CD4-positive, alpha-beta T cell treated with Interleukin-4 for 4 hours (primary cell): ENCODE measurements at places on chromosomes 12 and 14.

DNA sequence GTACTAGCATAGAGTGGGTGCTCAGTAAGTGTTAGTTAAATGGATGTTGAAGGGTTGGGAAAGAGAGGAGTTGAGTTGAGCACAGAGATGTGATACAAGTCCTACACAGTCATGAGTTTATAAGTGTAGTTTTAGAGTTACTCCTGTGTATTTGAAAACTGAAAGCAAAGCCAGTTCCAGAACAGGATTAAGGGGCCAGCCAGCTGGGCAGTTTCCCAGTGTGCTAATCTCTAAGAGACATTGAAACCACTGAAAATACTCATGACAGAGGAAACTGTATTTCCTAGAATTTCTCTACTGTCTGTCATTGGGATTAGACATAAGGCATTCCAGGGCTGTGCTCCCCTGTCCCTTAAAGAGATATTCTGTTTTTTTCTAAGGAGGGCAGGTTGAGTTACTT lies 101.0 kb downstream of the DERA start:
- DNase-seq, result no peak

- no peak for DNase-seq
Measured at GRCh38 chr14:65696801-65697200, 284.3 kb downstream of the FUT8 start.

DNA sequence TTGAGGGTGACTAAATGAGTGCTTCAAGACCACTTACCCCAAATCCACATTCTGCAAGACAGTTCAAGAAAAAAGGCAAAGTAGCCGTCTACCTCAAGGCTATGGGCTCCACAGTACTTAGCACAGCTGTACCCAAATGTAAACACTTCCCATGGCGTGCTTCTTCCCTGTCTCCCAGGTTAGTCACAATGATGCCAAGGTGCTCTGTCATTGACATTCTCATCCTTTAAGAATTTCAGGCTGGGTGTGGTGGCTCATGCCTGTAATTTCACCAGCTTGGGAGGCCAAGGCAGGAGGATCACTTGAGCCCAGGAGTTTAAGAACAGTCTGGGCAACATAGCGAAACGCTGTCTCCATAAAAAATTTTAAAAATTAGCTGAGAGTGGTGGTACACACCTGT lies 51.2 kb upstream of the CERS5 start:
- no peak for DNase-seq

DNA sequence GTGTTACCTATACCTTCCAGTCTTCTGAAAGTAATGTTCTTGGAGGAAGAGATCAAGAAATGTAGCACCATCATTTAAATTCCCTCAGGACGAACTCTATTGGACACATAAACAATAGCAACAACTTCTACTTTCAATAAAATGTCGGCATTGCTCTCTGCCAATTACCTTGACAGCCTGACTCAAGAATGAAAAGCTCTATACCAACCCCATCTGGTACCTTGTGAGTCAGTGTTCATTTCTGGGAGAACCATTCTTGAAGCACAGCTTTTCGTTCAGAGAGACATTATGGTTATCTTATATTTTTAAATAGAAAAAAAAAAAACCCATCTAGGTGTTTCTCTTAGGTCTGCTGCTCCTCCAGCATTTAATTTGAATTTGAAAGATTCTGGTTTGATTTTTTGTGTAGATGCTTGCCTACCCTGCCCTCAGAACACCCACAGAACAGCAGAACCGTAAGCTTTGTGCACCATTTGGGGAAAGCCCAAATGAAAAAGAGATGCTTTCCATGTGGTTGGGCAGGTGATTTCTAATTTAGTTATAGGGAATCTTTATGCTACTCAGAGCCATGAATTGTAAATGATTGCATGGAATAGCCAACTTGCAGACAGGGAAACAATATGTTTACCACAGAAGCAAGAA lies 156.0 kb downstream of the SAMD4A start:
- peak; percentile 6 for DNase-seq

DNA sequence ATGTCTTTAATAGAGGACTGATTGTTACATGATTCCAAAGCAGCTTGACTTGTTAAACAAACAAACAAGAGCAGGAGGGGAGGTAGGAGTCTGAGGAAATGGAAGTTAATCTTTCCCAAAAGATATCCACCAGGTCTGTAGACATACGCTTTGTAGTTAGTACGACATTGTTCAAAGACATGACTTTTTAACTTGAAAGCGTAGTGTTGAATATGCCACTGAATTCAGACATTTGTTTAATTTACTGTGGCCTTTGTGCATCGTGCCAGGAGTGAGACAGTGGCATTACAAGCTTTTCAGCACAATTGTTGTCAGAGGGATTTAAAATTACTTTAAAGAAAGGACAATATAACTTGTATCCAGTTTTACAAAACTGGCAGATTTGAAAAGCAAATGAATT lies 53.0 kb downstream of the SAV1 start:
- DNase-seq, result no peak

DNA sequence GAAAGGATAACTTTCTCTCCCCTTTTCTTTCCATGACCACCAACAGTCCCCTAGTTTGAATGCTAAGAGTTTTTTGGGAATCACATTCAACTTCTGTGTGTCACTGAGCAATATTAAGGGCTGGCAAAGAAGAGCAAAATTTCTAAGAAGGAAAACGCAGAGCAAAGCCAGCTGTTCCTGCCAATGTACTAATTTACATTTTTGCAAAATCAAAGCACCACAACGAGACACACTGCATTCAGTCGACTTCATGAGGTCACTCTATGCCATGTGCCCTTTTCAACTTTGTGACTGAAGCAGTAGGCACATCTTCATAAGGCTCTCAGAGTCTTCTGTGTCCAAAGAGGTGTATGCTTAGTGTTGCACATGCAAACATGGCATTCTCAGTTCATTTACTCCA lies 66.4 kb downstream of the PTPRR start:
- no peak for DNase-seq

- no peak for DNase-seq
Measured at GRCh38 chr12:65171073-65171472, 1.7 kb downstream of the LEMD3 start.

DNA sequence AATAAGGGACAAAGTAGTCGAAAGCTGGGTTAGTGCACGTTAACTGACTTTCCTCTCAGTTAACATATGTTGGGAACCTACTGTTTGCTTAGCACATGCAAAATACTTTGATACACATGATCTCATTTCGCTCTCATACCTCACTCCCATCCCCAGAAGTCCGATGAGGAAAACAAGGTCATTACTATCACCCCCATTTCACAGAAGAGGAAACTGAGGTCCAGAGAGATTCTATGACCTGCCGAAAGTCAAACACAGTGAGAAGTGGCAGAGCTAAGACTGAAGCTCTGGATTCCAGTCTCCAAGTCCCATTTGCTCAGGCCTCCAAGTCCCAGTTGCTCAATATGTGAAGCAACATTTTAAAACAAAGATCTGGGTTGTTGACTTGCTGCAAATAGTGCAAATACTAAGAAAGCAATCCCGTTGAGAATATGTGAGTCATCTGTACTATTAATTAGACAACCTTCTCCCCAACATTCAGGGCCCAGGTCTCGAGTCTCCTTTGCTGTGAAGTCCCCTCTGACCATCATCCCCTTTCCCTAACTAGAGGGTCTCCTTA lies 170.6 kb upstream of the PWP1 start:
- no peak for DNase-seq

DNA sequence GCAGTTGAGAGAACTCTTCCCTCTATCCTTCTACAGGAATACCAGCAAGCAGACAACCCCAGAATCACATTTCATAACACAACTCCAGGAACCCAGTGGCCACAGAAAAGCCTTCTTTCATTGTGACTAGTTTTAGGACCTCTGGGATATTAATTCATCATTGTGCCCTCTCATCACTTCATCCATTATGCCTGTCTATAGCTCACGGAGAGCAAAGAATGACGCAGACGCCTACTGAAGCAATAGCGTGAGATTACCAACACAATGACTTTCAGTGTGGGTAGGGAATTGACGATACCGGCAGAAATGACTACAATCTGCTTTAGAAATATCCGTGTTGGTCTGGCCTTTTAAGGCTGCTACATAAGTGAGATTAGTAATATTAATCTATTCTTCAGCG lies 158.1 kb upstream of the FOXG1 start:
- no peak for DNase-seq

DNA sequence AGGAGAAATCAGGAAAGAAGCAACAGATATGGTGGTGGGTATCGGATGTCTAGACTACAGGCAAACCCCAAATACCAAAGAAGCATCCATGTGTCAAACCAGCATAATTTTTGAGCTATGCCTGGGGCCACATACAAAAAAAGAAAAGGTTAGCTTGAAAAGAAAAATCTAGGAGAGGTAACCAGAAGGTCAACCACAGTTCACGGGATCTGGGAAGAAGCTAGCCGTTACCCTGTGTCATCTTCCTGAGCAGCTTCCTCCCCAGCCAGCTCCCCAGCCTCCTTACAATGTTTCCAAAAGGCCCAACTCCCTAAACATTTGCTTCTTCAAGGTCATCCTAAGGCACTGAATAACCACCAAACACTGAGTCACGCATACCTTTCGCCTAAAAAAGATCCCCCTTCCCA lies 3.1 kb downstream of the SINHCAF start:
- DNase-seq, result no peak

DNA sequence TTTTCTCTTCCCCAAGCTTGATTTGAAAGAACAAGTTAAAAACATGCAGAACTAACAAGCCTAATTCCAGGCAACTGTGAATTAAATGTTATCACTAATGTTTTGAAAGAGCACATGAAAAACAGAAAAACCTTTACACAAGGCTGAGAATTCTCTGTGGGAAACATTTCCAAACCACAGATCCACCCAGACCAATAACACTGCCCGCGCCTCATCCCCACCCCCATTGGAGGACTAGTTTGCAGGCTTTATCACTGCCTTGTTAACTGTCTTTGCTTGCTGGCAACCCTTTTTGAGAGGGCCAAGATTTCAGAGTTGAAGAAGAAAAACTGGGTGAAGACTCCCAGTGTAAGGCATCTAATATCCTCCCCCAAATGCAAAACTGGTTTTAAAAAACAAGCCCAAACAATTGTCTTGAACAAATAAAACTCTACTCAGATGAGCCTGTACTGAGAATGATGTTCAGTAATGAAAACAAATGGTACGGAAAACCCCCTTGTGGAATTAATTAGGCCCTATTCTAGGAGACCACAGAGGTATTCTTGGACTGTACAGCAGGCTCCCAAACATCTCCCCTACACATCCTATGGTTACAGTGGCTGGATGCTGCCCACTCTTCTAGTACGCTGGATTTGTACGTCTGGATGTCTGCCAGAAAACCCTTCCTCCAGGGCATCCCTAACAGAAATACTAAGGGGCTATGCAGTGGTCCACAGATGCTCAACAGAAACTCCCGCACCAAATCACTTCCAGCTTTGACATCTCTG lies 5.8 kb downstream of the MAX start:
- no peak for DNase-seq
